ENCODE measurements at places on chromosomes 6 and 20. TPM values are rescaled to one million over a fixed set of nuclear protein-coding genes. Genes with fewer than 3 reads are reported as not detected.

The THBD gene
- polyA plus RNA-seq, result 4.5 TPM

The CYP21A2 gene
- polyA plus RNA-seq, result 0.70 TPM

The MYMX gene
- 0.38 TPM for polyA plus RNA-seq

The GRIK2 gene
- polyA plus RNA-seq, result 12.5 TPM

The ACSS1 gene
- 30.7 TPM for polyA plus RNA-seq

The OTOR gene
- not detected for polyA plus RNA-seq

The SMPD2 gene
- polyA plus RNA-seq, result 12.3 TPM

The ARMH2 gene
- polyA plus RNA-seq, result not detected

The FKBP1C gene
- 0.85 TPM for polyA plus RNA-seq

Data from left renal cortex interstitium (tissue), 4 donors.